GM23338 (cell line): ENCODE measurements at places on chromosomes 11 and 22. TPM values are rescaled to one million over a fixed set of nuclear protein-coding genes. Genes with fewer than 3 reads are reported as not detected.

DNA sequence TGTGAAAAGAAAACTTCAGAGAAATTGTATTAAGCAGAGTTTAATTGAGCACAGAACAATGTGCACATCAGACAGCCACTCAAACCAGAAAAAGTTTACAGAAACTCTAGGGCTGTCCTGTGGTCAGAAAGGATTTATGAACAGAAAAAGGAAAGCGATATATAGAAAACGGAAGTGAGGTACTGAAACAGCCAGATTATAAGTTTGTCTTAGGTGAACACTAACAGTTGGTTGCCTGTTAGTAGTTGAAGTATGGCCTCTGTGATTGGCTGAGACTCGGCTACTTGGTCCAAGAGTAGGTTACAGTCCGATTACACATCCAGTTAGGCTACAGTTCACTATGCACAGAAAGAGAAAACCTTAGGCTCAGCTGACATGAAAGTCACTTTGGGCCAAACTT lies 1232.5 kb upstream of the RAG2 start:
- H3K4me3 ChIP-seq = no peak overlapping the region
- H3K27ac ChIP-seq = no peak overlapping the region
- DNase-seq = no peak
- H3K36me3 ChIP-seq = no peaks in the 10 kb centered on the region; the same call in 1 of the 2 replicates

TREH gene
- 0.24 and 0.36 TPM in 2 replicates for polyA plus RNA-seq

LSP1 gene
- 0.84 and 0.96 TPM in 2 replicates for polyA plus RNA-seq

SAA4 gene
- polyA plus RNA-seq = not detected in 2 replicates
